ELF-1 (cell line): ENCODE measurements at places on chromosomes 12 and 14.

- no peak for DNase-seq
Measured at GRCh38 chr14:95862243-95862642, 14.4 kb upstream of the TUNAR start.

DNA sequence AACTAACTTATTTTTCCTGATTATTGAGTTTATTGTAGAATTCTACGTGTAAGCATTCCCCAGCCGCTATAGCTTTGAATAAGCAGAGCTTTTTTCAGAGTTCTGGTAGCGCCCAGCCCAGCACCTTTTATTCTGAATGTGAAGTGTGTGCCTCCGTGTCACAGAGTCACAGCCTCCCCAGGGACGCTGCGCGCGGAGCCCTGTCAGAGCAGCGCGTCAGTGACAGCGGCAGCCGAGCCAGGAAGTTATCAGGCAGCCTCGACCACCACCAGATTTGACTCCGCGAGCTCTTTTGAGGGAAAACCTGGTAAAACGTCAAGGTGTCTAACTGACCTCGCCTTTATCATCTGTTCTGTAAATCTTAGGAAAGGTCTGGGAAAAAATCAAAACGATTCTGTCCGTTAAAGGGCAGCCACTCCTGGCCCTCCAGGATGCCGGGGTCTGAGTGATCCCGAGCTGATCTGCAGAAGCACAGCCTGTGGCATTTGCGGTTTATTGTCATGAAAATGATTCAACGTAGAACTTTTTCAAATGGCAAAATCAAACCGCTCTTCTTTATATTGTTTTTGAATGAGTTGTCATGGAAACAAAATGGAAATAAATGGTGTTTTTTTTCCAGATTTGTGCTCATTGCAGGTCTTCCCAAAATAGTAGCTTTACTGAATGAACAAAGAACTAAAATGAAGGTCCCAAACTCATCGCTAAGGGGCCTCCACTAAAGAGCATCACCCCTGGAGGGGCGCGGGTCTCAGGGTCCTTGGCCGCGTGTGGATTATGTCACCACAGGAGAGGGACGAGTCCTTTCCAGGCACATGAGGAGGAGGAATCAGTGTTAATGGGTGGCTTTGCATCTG lies 43.1 kb upstream of the MMP17 start:
- DNase-seq = no peak

GRCh38 chr12:29350080-29350479 lies 30.9 kb downstream of the ERGIC2 start:
- DNase-seq = no peak

GRCh38 chr12:124620606-124621295 lies 53.3 kb upstream of the NCOR2 start:
- no peak for DNase-seq

DNA sequence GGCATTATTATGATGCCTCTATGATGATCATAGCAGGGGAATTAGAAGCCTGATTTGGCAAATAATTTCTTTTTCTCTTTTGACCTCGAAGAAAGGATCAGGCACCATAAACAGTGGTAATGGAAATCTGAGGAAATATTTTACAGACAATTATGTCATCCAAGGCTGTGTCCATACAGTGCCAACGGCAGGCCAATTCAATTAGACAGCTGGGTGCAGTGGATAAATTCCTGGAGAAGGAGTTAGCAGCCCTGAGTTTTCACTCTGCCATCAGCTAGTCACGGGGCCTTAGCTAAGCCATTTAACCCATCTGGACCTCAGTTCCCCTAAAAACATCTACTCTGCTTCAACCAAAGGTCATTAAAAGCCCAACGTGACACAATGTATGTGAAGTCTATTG lies 4.1 kb downstream of the TPH2 start:
- DNase-seq = no peak

DNA sequence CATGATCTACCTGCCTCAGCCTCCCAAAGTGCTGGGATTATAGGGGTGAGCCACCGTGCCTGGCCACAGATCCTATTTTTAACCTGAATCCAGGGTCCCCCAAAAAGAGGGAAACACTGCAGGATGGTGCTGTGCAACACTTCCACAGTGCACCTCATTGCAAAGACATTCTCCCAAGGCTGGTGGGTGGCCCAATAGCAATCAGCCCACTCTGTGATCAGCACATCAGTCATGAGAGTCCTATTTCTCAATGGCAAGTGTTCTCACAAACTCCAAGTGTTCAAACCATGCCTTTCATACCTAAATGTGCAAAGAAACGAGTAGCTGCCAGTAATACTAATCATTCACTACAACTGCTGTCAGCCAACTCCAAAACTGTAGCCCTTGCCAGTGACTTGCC lies 612.9 kb downstream of the CCER1 start:
- no peak for DNase-seq

DNA sequence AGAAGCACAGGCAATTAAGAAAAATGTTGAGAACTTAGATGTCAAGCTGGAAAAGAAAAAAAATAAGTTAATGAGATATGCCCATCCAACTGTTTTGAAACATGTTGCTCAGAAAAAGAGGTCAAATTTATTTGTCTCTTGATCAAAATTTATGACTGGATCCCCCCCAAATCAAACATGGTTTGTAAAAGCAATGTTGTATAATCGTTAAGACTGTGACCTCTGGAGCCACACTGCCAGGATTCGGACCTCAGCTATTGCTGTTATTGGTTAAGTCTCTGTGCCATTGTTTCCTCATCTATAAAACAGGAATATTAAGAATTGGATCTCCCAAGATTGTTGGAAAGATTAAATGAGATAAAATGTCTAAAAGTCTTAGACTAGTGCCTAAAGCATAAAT lies 51.9 kb upstream of the LRRK2 start:
- no peak for DNase-seq

- no peak for DNase-seq
Measured at GRCh38 chr12:112112409-112113133, 4.0 kb upstream of the NAA25 start.

DNA sequence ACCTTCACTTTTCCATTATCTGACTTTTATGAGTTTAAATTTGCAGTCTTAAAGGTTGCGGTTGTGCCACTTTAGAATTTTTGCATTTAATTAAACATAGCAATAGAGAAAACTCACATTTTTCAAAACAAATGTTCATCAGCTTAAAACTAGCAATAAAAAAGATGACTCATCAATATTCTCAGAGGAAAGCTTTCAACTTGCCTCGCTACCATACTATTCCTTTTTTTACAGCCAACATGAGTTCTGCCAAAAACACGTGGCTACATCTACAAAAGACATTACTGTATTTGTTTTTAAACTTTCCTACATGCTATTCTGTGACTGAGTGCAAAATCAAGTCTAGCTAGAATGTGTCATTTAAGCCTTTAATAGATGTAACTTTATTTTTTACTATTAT lies 497.1 kb downstream of the RPS29 start:
- DNase-seq = no peak

- DNase-seq = no peak
Measured at GRCh38 chr14:61536661-61537562, 158.4 kb upstream of the HIF1A start.

GRCh38 chr14:102590667-102591099 lies 1.8 kb upstream of the RCOR1 start:
- peak; percentile 58 for DNase-seq

GRCh38 chr12:40718878-40719372 lies 26.7 kb downstream of the CNTN1 start:
- no peak for DNase-seq

DNA sequence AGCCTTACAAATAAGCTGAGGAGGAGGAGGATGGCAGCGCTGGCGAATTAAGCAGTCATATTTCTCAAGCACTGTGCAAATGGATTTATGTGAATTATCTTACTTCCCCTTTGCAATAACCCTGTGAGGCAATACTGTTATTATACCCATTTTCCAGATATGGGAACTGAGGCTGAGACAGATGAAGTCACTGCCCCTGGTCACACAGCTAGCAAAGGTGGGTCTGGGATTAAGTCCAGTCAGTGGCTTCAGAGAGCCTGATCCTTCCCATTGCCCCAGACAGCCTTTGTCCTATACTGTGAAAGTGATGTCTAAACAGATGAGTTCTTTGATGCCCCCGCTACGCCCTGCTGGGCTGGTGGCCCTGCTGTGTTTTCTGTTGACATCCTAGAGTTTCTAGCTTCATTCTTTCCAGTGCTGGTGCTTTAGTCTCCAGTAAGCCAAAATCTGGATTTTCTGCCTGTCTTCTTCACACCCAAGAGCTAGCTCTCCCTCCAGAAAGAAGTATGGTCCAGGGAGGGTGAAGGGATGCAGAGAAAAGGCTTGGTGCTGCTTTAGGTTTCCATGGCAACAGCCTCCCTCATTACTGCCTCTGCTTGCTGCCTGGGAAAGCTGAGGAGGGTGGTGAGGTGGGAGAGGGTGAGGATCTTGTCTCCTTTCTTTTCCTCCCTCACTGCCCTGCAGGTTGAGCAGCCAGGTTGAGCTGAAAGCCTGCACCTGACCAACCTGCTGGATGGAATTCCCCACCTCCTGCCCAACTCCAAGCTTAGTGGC lies 30.7 kb downstream of the TMEM63C start:
- DNase-seq = peak; percentile 31

DNA sequence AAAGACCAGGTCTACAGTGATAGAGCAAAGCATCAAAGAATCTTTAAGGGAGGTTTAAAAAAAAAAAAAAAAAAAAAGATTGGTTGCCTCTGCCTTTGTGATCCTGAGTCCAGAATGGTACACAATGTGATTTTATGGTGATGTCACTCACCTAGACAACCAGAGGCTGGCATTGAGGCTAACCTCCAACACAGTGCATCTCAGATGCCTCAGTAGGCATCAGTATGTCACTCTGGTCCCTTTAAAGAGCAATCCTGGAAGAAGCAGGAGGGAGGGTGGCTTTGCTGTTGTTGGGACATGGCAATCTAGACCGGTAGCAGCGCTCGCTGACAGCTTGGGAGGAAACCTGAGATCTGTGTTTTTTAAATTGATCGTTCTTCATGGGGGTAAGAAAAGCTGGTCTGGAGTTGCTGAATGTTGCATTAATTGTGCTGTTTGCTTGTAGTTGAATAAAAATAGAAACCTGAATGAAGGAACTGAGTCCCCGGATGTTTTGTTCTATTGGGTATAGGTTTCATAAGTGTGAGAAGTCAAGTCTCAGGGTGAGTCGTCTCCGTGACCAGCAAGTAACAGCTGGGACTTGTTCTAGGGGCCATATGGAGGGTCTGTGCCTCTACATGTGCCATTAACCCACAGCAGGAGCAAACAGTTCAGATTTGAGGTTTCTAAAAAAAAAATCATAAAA lies 9.3 kb downstream of the PEBP1 start:
- no peak for DNase-seq

- no peak for DNase-seq
Measured at GRCh38 chr12:124453419-124454351, 113.7 kb downstream of the NCOR2 start.

GRCh38 chr14:38336298-38336697 lies 80.4 kb upstream of the CLEC14A start:
- no peak for DNase-seq

GRCh38 chr12:11545484-11546330 lies 103.8 kb upstream of the ETV6 start:
- DNase-seq = peak; percentile 21

- DNase-seq = no peak
Measured at GRCh38 chr12:78880078-78880477, 15.5 kb downstream of the SYT1 start.

GRCh38 chr12:123288751-123289346 lies 17.2 kb upstream of the CDK2AP1 start:
- no peak for DNase-seq

DNA sequence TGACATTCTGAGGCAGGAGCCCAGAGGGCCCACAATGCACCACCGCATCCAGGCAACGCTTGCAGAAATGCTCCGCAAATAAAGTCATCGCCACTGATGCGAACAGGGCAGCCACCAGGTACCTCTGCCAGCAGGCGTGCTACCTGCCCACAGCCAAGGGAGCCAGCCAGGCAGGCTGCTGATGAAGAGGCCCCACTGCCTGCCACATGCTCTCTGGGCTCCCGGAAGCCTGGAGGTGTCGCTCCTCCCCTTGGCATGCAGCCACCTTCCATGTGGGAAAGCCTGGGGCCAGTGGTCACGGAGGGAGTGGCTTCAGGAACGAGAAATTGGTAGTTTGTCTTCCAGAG lies 14.7 kb downstream of the GPR132 start:
- DNase-seq = no peak

DNA sequence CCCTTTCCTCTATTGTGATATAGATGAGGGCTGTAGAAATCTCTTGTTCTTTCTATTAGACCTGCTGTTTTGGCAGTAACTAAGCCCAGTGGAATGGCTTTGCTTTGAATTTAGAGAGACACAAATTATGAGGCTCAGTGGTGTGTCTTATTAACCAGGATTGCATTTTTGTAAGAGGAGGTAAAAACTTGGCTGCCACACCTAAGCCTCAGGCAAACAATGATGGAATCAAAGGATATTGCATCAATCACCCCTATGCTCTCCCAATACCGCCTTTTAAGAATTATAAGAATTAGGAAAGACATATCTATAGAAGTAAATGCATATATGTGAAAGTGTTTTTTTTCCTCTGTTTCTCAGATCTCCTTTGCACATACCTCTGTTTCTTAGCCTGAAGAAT lies 63.3 kb downstream of the ACSS3 start:
- DNase-seq = no peak

DNA sequence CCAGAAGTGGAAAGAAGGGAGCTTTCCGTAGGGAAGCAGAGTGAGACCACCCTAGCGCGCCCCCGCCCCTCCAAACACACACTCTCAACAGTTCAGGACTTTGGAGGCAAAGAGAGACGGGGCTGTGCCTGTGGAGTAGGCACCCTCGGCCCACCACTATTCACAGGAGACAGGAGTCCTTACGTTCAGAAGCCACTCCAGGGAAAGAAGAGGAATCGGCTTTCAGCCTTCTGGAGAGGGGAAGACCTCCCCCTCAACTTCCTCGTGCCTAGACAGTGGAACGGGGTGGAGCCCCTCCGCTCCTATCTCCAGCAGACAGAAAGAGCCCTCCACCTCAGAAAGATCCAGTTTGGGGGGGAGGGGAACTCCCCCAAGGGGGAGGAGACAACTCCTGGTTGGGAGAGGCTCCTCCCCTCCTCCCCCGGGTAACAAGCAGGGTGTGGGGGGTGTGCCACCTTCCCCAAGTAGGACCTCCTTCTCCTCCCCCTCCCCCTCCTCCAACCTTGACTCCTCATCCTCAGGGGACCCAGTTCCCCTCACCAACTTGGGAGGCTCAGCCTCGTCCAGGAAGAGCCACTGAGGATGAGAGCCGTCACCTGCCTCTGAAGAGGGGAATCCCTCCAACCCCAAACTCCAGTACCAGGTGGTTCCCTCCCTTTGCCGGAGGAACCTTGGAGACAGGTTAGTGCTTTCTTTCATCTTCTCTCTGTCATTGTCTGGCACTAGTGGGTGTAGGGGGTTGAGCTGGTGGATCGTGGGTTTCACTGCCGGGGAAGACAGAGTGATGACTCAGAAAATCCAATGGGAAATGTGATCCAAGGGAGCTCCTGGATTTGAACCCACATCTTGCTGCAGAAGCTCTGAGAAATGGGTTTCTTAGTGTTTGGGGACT lies 883 bp downstream of the FOXJ2 start:
- peak; percentile 63 for DNase-seq
